ENCODE measurements at places on chromosomes 12 and 14.

GRCh38 chr14:103517721-103518421, 4.8 kb downstream of the CKB start:
- DNase-seq, result no peak

DNA sequence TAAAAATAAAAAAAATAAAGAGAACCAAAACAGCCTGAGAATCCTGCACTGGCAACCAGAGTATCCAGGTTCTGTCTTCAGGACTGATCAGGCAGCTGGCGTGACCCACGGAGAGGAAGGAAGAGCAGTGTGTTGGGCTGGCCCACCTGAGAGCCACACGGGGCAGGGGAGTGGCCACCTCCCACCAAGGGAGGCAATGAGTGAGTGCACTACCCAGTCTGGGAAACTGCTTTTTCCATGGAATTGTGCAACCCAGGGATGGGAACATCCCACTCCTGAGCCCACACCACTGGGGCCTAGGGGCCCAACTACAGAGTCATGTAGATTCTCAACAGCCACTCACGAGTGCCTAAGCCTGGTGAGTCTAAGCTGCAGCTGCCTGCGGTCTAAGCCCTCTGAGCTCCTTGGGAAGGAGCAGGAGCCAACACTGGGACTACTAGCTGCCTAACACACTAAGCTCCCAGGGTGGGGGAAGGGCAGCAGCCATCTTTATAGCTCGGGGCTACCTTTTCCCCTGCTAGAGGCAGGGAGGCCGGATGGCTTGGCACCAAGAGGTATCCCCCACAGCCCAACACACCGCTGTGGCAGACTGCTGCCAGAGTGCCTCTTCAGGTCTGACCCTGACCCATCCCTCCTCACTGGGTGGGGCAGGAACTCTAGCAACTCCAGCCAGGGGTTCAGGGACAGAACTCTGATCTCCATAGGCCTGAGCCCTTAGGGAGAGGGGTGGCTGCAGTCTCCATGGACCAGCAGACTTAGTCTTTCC, 610.9 kb downstream of the RERGL start:
- DNase-seq, result no peak

- no peak for DNase-seq
Measured at GRCh38 chr12:230925-231671, 17.1 kb upstream of the SLC6A12 start.

GRCh38 chr12:80100591-80100990, 1.3 kb downstream of the OTOGL start:
- no peak for DNase-seq

DNA sequence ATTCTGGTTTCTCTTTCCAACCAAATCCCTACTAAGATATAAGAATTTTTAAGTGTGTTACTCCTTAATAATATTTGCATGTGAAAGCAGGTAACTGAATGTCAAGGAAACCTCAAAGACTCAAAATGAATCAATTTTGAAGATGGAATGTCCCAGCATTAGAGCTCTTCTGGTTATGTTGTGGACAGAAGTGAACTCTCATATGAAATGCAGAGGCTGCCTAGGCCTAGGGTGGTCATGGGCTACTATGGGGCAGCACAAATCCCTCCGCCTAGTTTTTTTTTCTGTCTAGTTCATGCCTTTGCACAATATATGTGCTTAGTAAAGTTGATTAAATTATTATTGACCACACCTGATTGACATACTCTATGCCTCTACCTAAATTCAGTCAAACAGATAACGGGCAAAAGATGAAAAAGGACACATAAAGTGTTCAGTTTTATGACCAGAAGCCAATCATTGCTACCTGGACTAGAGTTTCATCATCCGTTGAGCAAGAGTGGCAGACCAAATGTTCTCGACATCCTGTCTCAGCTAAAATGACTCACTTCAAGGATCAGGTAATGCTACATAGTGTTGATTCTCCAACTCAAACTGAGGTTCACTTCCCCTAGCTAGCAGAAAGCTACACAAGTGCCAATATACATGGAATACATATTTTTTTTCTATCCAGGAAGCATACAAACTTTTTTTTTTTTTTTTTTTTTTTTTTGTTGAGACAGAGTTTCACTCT, 1211.4 kb downstream of the VRK1 start:
- DNase-seq, result no peak

Data from nephron progenitor cell (in vitro differentiated cells).